Nephron progenitor cell (in vitro differentiated cells): ENCODE measurements at places on chromosomes 3 and 15.

DNA sequence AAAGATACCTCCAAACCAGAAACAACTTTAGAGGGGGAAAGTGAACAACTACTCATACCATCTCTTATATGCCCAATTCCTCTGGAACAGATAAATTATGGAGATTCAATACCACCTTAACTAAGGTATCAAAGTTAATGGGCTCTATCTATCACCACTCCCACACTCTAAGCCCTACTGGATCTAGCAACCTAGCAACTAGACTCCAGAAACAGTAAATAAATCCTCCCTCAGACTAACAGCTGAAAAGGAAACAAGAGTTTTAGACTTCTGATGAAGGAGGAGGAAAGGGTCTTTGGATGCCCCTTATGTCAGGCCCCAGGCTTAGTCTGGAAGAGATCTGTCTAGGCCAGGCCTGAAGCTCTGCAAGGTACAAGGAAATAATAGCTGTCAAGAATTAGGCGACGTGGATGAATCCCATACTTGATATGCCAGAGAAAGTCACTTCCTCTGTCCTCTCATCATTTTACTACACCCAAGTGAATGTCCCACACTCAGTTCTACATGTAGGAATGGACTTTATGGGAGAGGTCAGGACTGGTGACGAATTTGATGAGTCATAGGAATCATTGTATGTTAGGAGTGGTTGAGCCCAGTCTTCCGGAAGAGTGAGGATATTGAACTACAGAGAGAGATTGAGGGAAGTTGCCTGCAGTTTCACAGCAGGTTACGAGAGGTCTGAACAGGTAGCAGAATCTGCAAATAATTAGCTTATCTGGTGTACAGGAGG is 113.8 kb downstream of the AKAP13 start:
- no peak for DNase-seq

- DNase-seq: no peak
Observed at GRCh38 chr3:36282766-36283165, 97.5 kb upstream of the STAC start.

GRCh38 chr15:96117270-96117669 is 213.2 kb upstream of the NR2F2 start:
- no peak for DNase-seq

DNA sequence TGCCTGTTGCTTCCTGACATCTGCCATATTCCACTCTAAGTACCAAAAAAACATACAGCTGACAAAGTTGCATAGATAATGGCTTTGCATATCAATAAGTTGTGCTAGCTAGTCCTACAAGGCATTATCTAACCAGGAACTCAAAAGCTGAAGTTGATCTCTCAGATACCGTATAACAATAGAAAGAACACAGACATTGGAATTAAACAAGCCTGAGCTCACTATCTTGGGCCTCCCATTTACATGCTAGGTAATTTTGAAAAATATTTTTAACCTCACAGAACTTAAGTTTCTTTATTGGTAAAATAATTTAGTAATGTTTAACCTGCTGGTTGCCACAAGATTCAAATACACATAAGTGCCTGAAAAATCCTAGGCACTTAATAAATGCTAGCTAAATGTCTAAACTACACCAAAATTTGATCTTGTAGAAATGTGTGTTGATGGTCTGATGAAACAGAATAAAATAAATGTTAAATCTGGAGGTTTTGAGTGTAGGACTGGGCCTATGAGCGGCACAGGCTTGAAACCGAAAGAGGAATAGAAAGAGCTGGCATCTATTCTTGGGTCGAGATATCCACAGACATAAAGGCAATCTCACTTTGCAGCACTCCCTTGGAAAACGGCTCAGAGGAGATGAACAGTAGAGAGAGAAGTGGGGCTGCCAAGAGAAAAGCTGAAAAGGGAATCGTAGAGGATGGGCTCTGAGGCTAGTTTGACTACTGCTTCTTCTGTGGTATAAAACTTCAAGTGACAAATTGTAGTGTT is 29.9 kb upstream of the TTC14 start:
- no peak for DNase-seq

DNA sequence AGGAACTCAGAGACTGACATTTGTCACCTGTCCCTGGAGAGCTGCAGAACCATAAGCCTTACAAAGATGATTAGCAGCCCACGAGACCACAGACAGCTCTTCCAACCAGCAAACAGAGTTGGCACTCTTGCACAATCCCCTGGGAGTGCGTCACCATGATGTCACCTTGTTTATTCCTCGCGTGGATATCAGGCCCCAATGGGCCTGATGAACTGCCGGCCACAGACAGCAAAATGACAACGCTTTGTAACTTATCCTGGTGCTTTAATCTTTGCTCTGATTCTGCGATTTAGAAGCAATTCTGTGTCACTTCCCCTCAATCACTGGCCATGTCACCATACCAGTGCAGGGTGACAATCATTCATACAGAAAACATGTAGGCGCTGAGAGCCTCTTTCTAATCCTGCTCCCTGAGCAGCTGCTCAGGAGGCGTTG is 89.2 kb downstream of the TAMM41 start:
- no peak for DNase-seq

DNA sequence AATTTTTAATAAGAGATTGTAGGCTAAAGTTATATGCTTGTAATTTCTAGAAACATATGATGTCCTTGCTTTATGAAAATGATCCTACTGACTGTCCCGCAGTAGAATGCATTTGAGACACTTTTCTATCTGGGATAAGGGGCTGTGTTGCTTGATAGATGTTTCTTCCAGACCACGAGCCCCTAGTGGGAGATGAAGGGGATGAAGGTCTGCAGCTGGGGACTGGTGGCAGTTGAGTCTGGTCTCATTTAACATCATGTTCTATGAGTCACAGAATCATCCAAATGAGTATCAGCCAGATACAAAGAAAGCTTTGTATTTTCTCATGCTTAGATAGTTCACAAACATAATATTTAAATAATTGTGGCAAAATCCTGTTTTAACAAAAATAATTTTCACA is 84.3 kb upstream of the PRTG start:
- no peak for DNase-seq

GRCh38 chr3:162994165-162994564 is 1497.6 kb downstream of the OTOL1 start:
- no peak for DNase-seq

GRCh38 chr3:39474126-39474515 is 6.6 kb downstream of the MOBP start:
- DNase-seq: no peak

- no peak for DNase-seq
Observed at GRCh38 chr3:57961828-57962447, 46.3 kb upstream of the FLNB start.

DNA sequence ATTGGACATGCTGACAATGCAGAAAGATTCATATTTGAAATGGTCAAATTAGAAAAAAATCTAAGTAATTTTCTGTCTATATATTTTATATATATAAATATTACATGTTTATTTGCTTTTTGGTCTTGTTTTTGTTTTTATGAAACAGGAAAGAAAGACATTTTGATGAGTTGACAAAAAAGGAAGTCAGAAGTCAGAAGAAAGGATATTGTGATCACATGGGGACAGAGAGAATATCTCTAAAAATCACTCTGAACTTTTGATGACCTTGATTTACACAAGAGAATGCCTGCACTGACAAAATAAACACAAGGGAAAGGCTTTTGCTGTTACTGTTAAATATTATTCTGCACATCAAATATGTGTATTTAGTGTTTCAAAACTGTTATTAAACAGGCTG is 811.2 kb downstream of the SI start:
- DNase-seq: no peak

- DNase-seq: no peak
Observed at GRCh38 chr3:187919544-187919943, 174.3 kb upstream of the BCL6 start.

GRCh38 chr3:128210711-128211110 is 57.4 kb downstream of the EEFSEC start:
- no peak for DNase-seq

GRCh38 chr3:73401616-73402279 is 223.0 kb downstream of the PDZRN3 start:
- no peak for DNase-seq

GRCh38 chr3:50303013-50303815 is at the start of gene HYAL1:
HYAL1 (minus strand) TSS chr3:50303574; CDS start chr3:50302956, 618 bp downstream.
- DNase-seq: peak; percentile 40

- DNase-seq: no peak
Observed at GRCh38 chr15:51931638-51932037, 39.9 kb downstream of the LEO1 start.

- no peak for DNase-seq
Observed at GRCh38 chr15:36594556-36595090, 15.2 kb downstream of the CDIN1 start.

GRCh38 chr3:150757364-150757763 is 5.6 kb downstream of the SIAH2 start:
- no peak for DNase-seq

DNA sequence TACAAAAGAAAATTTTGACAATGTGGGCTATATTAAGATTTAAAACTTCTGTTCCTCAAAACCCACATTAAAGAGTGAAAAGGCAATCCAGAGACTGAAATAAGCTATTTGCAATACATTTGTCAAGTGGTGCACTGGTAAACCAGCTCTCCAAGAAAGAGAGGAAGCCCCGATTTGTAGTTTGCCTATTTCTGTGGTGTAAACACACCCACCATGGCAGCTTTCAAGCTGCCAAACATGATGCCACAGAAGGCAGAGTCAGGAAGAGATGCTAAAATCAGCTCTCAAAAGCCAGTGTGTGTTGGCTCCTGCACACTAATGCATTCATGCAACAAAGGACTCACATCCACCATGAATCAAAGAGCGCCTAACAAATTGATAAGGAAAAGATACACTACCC is 17.5 kb downstream of the RFTN1 start:
- DNase-seq: no peak

DNA sequence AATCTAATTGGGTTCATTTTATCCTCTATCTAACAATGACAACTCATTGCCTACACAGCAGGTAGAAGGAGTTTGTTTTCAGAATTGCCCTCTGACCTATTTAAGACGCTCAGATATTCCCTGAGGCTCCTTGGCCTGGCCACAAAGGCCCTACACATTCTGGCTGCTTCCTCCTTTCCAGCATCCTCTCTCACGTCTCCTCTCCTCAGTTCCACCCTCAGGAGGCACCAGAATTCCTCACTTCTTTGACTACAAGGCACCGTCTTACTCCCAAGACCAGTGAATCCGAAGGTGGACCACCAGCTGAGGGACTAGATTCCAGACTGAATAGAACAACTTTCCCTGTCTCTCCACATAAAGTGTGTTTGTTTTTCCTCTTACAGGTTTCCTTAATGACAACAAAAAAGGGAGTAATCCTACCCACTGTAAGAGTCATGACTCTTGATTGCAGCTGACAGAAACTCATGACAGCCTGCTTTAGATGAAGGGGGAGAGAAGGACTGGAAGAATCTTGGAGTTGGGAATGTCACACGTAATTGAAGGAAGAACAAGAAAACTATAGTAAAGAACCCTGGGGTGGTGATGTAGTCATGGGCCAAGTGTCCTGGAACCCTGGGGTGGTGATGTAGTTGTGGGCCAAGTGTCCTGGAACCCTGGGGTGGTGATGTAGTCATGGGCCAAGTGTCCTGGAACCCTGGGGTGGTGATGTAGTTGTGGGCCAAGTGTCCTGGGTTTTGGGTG is 22.0 kb upstream of the MUC20 start:
- no peak for DNase-seq

- DNase-seq: no peak
Observed at GRCh38 chr3:183291497-183292031, 38.5 kb downstream of the B3GNT5 start.

DNA sequence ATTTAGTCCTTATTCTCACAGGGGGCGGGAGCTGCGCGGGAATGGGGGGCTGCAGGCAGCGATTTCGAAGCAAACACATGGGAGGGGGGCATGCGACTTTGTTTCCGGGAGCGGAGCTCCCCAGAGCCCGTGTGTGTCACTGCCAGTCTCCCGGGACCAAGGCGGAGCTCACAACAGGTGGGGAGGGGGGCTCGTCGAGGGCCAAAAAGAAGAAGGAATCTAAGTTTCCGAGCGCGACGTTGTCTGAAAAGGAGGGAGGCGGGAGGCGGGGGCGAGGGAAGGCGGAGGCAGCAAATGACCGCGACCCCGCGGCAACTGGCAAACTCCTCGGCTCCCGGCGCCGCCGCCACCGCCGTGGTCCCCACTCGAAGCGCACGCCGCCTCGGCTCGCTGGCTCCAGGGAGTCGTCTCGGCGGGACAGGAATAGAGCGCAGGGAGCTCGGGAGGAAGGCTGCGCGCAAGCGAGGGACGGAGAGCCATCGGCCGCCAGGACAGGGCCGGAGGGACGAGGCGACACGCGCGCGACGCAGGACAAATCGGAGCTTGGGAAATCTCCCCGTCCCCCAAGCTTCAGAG is 1.4 kb downstream of the FOXP1 start:
- DNase-seq: peak; percentile 80

GRCh38 chr15:101641894-101642293 is 10.3 kb downstream of the TM2D3 start:
- no peak for DNase-seq

DNA sequence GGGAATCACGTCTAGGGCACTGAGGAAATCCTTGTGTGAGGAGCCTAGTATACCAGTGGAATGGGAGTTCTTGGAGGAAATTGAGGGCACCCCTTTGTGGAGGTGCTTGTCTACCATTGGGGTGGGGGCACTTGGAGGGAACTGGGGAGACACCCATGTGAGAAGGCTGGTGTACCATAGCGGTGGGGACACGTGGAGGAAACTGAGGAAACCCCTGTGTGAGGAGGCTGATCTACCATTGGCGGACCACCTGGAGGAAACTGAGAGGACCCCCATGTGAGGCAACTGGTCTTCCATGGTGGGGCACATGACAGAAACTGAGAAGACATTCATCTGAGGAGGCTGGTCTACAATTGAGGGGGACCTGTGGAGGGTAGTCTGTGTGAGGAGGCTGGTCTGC is 164.5 kb downstream of the FBLN2 start:
- no peak for DNase-seq

- DNase-seq: no peak
Observed at GRCh38 chr3:118468801-118469200, 565.8 kb downstream of the IGSF11 start.

GRCh38 chr3:152583963-152584362 is 251.0 kb upstream of the P2RY1 start:
- no peak for DNase-seq
